ENCODE measurements at places on chromosomes 2 and 18. TPM values are rescaled to one million over a fixed set of nuclear protein-coding genes. Genes with fewer than 3 reads are reported as not detected.

DNA sequence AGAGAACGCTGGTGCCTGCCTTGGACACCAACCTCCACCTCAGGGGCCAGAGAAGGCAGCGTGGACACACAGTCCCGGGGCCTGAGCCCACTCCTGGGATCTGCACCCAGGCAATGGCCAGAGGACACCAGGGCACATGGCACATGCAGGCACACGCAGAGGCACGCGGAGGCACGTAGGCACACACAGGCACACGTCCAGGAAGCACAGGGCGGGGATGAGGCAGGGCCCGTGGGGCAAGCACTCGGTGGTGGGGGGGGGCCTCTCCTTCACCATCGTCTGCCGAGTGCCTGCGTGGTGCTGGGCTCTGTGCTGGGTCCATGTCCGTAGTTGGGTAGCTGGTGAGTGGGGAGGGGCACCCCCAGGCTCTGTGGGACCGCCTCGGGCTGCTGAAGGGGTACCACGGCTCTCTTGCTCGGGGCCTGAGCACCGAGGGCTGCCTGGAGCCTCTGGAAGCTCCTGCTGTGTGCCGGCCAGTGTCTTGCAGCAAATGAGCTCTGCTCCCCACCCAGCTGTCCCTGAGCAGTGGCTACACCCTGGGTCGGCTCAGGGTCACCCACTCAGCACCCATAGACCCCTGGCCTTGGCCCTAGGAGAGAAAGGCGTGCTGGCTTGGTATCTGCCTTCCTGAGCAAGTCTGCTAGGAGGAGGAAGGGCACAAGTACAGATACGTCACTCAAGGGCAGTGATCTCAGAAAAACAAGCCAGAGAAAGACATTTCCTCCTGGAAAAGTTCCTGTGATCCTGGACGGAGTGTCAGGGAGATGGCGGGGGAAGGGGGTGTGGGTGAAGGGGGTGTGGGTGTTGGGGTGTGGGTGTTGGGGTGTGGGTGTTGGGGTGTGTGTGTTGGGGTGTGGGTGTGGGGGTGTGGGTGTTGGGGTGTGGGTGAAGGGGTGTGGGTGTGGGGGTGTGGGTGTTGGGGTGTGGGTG, 26.4 kb downstream of the RTP5 start:
- DNase-seq: no peak

DNA sequence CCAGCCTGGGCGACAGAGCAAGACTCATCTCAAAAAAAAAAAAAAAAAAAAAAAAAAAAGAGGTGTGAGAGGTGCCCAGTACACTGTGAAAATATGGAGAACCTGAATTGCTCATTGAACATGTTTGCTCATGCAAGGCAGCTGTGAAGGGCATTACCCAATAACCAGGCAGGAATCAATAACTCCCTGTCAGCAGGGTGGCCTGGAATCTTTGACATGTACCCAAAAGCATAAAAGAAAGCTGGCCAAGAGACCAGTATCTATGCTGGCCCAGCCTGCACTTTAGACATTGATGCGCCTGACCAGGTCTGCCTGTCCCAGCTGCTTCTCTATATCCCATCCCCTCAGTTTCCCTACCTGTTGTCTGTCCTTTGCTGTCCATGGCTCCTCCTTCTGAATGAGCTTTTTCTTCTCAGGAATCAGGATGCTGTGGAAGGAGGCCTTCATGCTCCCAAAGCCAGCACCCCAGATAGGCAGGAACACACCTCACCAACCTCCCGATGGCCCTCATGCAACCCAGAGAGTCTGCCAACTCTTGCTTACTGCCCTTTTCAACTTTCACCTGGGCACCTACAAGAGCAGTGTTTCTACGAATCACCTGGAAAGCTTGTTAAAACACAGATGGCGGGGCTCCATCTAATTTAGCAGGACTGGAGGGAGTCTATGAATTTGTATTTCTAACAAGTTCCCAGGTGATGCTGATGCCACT, 83.4 kb upstream of the PPP1CB start:
- no peak for DNase-seq

- DNase-seq: no peak
These were observed 33.3 kb downstream of the CNGA3 start for GRCh38 chr2:98379311-98380202.

DNA sequence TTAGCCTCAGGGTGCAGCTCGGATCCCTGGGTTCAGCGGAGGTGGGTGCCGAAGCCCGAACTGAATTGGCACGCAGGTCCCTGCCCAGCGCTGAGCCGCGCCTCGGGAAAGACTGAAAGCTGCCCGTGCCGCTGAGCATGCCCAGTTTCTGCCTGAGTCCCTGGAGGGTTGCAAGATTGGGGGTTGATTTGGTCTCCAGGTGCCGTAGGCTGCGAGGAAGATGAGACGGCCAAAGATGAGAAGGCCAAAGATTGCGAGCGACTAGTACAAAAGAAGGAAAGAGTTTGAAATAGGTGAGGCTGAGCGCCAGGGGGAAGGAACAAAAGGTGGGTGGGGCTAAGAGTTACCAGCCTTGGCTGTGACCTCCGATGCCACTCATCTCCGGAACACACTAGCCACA, 852 bp upstream of the KCNH7 start:
- DNase-seq: no peak

The TYMS gene
- polyA plus RNA-seq: 133 TPM

The TRAK2 gene
- 37.4 TPM for polyA plus RNA-seq

All from left renal cortex interstitium (tissue), 4 donors.